Left kidney (tissue), 8 donors: ENCODE measurements at places on chromosomes 3 and 15.

DNA sequence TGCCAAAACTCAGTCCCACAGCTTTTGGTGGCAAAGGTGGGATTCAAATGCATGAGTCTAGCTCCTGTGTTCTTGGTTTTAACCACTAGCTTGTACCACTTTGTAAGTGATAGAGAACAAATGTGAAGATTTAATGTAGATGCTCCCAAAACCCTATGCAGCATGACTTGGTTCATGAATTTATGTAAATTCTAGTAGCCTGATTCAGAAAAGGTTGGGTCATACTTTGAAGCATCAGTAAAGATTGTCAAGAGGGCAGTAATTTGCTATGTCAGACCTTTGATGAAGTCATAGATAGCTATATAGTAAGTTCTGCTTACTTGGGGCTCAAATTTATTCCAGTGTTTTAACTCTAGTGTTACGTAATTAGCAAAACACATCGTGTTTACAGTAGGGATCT, 75.6 kb downstream of the VPS8 start:
- no peak for DNase-seq

- DNase-seq, result no peak
Observed at GRCh38 chr15:98581715-98582114, 66.6 kb upstream of the IGF1R start.

DNA sequence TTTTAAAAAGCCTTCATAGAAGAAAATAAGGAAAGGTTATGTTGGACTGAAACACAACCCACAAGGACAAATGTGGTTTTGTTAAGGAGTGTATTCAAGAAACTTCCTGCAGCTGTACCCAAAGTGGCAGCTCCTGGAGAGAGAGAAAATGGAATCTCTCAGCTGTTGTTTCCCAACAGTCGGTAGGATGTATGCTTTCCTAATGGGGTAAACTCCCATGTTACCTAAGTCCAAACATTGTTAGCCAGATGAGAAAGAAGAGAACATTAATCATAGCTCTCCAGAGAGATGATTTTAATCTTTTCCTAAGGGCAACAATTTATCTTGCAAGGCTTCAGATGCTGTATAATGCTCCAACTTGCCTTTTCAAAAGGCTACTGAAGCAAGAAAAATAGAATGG, 22.6 kb upstream of the TEX9 start:
- no peak for DNase-seq

DNA sequence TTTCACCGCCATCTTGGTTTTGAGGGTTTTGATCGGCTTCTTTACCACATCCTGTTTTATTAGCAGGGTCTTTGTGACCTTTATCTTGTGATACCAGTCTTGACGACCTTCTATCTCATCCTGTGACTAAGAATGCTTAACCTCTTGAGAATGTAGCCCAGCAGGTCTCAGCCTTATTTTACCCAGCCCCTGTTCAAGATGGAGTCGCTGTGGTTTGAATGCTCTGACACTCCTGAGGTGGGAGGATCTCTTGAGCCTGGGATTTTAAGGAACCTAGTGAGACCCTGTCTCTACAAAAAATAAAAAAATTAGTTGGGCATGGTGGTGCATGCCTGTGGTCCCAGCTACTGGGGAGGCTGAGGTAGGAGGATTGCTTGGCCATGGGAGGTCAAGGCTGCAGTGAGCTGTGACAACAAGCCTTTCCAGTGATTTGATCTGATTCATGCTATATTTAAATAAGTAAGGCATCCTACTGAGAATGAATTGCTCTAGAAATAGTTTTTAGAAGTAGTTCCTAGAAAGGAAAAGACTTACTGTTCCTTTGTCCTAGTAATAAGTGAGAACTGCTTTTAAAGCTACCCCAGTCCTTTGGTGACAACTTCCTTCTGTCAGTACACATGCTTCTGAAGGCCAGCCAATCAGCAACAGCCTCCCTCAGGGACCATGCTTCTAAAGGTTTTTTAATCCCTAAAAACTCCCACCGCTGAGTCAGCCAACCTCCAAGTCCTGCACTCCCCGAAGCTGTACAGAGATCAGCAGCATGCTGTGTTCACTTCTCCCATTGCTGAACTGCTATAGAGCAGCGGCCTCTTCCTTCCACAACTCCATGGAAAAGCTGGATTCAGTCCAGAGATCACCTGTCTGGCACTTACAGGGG, 9.1 kb upstream of the CEMIP start:
- no peak for DNase-seq

- DNase-seq, result no peak
Observed at GRCh38 chr3:134052370-134052769, 22.6 kb upstream of the SLCO2A1 start.

DNA sequence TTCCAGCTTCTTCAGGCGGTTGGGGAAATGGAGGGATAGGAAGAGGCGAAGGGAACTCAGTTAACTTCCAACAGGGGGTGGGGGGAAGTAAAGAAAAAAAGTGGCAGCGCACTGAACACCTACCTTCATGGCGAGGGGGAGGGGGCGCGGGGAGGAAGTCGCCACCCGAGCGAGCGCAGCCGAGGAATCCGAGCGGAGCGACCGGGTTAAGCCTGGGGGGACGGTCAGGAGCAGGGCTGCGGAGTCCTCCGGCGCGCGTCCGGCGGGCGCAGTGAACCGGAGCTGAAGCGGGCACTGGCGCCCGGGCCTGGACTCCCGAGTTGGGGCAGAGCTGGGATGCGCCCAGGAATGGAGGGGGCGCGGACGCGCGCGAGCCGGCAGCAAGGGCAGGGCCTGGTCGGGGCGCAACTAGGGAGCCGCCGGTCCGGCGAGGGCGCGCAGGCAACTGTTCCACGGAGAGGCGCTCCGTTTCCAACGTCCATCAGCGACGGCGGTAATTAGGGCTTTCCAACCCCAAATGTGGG, at the start of gene WNT5A:
Gene WNT5A, minus strand, starts transcription at position 450 of the 524 bp plus-strand sequence. Its CDS starts 321 bp downstream, at position 129.
- DNase-seq, result no peak

DNA sequence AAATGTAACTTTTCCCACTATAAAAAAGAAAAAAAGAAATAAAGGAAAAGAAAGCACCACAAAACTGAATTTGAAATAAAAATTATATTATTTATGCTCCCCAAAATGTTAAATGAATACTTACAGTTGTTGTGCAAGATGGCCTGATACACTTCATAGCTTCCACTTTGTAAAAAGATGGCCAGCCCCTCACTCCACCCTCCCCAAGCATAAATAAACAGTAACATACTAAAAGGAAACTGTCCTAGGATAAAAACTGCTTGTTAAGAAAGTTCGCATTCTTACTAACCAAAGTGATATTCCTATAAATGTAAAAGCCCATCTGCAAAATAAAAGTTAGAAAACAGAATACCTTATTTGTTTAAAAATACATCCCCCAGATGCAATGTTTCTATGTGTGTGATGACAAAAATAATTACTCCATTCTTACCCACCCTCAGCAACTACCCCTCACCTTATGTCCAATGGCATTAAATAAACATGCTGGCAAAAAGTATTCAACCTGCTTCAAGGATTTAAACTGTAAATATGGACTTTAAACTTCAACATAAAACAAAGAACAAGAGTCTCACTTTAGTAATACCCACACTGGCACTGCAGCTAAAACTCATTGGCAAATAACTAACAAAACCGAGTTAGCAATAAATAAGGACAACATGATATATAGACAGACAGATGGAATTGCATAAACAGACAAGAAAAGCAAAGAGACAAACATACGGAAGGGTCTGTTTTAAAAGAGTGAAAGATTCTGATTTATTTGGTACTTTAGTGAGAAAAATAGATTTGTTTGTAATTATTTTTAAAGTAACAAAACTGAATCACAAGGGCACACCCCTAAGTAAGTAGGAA, 47.7 kb downstream of the ZBTB20 start:
- no peak for DNase-seq

GRCh38 chr3:124469555-124469954, 260.7 kb upstream of the UMPS start:
- no peak for DNase-seq

- DNase-seq, result peak; percentile 43
Observed at GRCh38 chr3:107432013-107432515, 54.8 kb downstream of the CCDC54 start.

GRCh38 chr3:194503081-194503531, 16.3 kb upstream of the ATP13A3 start:
- no peak for DNase-seq

GRCh38 chr3:25474052-25474451, 46.0 kb downstream of the RARB start:
- DNase-seq, result no peak

- DNase-seq, result no peak
Observed at GRCh38 chr15:30943654-30944335, 40.1 kb downstream of the FAN1 start.

DNA sequence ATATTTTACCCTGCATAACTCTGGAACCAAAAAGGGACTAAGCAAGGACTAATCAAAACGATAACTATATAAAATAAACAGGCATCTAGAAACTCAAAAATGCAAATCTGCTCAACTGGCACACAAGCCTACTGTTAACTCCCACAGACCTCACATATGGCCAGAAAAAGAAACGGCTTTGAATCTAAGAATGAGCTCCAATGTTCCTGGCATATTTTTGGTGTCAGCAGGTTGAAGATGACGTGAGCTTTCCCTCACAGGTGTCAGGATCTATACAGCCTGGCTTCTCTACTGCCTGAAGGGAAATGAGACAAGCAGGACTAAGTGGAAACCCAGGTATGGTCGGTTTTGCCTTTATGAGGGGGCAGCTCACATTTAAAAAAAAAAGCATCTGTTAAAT, 120.1 kb upstream of the SPATA12 start:
- no peak for DNase-seq

DNA sequence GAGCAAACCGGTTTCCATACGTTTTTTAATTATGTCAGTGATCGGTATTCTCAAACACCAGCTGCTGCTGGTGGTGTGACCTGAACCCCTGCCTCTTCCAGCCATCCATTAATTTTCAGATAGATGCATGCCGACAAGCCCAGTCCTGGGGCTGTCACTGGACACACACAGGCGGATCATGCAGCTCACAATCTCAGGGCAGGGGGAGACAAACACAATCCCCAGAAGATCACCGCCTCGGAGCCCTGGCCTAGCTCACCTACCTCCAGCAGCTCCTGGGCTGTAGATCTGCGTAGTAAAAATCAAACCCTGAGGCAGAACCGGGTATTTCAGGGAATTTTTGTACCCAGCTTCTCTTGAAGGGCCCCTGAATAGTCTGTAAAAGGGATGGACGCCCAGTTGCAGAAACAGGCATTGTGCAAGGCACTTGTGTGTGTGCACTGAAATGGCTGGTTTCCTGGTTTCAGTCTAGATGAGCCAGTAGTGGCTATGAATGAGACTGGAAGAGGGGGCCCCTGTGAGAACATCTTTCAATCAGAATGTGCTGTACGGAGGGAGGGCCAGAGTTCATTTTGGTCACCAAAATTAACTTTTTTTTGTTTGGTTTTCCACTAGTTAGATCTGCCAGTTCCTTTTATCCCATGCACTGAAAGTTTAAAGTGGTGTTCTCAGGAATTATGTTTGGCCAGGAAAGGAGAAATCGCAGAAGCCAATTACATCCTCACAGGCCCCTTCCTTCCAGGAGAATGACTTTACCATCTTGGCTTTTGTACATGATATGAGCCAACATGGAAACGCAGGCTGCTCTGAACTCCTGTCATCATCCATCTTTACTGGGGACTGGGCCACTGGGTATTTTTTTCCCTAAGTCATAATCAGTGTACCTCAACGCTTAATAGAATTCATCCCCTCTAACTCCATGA, 55.0 kb upstream of the RPL32 start:
- DNase-seq, result no peak

DNA sequence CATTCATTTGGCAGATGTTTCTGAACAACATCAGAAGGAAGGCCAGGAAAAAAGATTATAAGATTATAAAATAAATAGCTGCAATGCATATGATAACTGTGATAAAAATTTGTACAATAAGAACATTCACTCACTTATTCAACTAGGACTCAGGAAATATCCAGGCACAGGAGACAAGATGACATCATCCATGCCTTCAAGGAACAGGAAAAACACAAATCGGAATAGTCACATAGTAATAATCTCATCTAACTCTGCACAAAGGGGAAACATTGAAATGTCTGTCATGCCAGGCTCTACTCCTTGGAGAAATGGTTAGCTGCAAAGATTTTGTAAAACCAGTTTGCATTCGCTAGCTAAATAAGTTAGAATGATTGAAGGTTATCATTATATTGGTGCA, 233.5 kb upstream of the AGTR1 start:
- no peak for DNase-seq

DNA sequence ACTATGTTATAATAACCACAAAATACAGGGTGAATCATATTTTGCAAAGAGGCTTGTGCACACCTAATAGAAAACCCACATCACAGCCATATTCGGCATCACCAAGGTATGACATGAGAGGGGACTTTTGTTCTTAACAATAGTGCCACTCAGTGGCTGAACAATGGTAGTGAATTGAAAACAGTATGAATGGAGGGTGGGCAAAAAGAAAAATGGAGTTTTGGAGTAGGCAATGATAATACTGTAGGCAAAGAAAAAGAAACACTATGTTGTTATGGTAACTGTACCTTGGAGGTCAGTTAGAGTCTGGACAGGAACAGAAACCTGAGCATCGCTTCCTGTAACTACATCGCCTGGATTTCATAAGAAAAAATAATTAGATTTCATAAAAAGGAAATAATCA, 348.6 kb downstream of the PLCL2 start:
- DNase-seq, result peak; percentile 37

DNA sequence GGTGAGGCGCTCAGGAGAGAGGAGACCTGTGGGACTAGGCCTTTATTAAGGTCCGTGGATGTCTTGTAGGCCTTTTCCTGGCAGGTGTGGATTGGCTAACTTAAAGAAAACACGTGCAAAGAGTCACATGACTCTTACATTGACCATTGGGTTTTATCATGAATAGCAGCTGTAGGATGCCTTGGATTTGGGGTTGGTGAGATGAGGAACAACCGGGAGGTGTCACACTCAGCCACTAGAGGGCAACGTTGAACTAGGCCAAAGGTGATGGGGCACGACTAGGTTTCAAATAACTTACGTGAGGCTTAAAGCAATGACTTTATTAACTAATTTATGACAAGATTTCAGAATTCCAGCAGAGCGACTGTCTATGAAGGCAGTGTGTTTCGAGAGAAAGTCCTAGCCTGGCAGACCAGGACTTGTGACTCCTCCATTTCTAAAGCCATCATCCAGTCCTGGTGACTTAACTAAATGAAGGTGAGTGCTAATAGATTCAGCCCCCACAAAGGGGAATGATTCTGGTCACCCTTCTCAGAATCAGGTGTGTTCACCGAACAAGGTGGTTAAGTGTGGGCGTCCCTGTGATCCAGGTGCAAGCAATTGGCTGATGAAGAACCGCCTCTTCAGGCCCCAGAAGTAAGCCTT, 345.6 kb downstream of the MCTP2 start:
- no peak for DNase-seq

- DNase-seq, result no peak
Observed at GRCh38 chr3:30986551-30986950, 92.1 kb upstream of the GADL1 start.

DNA sequence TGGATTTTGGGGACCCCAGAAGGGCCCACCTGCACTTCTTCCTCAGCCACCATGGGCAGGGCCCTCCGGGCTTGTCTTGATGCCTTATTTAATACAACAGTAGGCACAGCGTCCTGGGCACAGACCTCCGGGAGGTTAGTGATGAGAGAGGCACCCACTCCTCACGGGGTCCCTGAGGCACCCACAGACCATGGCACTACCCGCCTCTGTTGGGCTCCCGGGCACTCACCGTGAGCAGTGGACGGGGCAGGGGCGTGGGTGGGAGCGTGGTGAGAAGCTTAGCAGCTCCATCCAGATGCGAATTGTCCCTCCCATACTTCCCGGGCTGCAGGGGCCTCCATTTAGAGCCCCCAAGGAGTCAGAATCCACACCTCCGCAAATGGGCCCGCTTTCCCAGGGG, 317 bp upstream of the MESP2 start:
- DNase-seq, result no peak

GRCh38 chr15:64530918-64531317, 70.5 kb downstream of the ZNF609 start:
- DNase-seq, result no peak
